ENCODE measurements at places on chromosomes 11 and 22.
A peak's percentile ranks its signal among the peaks of the same experiment; 100 is the strongest.

DNA sequence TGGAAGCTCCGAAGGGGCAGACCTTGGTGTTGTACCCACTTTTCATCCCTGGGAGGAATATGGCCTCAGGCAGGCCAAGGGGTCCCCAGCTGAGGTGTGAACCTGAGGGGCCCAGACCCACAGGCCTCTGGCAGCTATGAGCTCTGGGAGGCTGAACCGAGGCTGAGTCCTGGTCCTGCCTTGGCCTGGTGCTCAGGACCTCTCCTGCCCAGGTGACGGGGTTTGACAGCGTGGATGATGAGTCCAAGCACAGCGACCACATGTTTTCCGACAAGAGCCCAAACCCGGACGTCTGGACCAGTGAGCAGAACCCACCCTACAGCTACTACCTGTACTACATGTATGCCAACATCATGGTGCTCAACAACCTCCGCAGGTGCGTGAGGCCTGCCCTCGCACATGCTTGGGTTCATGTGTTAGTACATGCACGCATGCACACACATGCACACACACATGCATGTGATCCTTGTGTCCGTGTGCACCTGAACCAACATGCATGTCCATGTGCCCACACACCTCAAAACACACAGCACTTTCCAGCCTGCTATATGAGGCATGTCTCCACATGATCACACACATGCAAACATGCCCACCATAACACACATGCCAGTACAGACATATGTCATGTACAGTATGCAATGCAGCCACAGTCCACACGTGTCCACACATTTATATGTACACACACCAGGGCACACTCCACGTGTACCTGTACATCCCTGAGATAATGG lies 40.9 kb downstream of the RNF141 start:
- no peak for DNase-seq

GRCh38 chr11:87325490-87325872 lies 287.7 kb downstream of the TMEM135 start:
- DNase-seq = no peak

- DNase-seq = no peak
Observed at GRCh38 chr11:114942207-114942606, 263.9 kb downstream of the NXPE2 start.

DNA sequence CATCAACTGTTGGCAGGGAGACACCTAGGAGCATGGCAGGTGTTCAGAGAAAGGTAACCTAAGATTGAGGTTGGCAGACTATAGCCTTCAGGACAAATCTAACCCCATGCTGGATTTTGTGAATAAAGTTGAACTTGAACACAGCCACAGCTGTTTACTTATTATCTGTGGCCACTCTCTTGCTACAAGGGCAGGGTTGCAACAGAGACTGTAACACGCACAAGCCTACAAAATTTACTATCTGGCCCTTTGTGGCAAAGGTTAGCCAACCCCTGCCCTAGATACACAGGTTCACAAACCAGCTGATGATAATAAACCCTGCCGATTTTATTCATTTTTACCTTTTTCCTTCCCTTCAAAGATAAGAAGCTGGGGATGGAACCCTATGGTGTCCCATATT lies 2.5 kb downstream of the THYN1 start:
- no peak for DNase-seq

- DNase-seq = no peak
Observed at GRCh38 chr22:44112191-44112590, 68.5 kb upstream of the PARVG start.

GRCh38 chr22:44567846-44568493 lies 69.9 kb upstream of the RTL6 start:
- peak; percentile 64 for DNase-seq

GRCh38 chr11:86161336-86161735 lies 83.2 kb upstream of the EED start:
- DNase-seq = no peak

DNA sequence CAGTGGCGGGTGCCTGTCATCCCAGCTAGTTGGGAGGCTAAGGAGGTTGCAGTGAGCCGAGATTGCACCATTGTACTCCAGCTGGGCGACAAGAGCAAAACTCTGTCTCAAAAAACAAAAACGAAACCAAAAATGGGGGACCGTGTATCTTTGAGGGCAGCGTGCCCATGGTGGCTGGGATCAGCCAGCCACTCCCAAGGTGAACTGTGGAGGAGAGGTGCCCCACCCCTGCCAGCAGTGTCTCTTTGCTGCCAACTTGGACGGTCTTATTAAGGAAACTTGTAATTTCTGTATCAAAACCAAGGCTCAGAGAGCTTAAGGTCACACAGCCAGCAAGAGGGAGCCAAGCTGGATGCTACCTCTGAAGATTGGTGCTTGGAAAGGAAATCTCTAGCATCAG lies 147.7 kb downstream of the CACNA1I start:
- no peak for DNase-seq

- DNase-seq = peak; percentile 53
Observed at GRCh38 chr22:29306835-29307595, 565 bp downstream of the GAS2L1 start.

DNA sequence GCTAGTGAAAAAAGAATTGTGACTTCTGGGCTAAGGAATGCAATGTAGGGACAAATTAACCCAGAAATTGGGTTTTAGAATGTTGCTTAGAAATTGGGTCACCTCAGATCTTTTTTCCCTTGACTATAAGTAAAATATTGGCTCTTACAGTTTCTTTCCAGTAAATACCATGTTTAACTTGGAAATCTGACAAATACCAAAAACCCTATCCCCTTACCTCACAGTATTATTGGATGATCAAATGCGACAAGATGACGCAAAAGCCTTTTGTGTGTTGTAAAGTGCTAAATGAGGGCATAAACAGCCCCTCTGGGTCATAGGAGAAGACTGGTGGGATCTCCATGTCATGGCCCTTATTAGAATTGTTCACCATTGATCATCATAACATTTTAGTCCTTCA lies 6.1 kb upstream of the UPB1 start:
- no peak for DNase-seq

DNA sequence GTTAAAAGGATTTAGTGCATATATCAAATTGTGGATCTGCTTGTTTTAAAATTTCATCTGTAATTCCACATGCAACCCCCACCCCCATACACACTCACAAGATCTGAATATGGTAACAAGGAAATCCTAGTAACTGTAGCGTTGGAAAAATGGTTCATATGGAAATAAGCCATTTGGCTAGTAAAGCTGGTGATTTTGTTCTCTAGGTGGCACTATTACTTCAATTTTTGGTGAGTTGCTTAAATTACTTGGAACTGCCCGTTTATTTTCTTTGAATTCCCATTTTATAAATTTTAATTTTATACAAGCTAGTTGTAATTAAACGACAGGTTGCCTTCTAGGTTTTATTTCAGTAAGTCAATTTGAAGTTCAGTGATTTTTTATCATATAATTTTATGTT lies 5.3 kb downstream of the BDNF start:
- DNase-seq = no peak

DNA sequence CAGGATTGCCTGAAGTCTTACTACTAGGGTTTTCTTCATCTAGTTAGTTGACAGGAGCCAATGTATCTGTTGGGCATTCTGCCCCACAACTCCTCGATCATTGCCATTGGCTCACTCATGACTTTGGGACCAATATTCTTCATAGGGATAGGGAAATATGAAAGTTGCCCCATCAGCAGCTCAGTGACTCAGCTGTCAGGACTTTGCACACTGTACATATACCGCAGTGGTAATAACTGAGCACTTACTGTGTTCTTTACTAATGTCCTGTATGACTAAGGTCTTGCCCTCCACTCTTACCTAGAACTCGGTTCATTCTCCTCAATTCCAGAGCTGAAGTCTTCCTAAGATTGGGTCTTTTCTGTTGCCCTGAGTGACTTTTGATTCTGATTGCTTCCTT lies 46.8 kb upstream of the PGR start:
- DNase-seq = no peak

GRCh38 chr11:111586388-111586831 lies 15.8 kb upstream of the SIK2 start:
- DNase-seq = peak; percentile 70

Measured in activated CD8-positive, alpha-beta T cell treated with anti-CD3 and anti-CD28 coated beads, Interleukin-2, amount 10 ng/mL, durations not matched to agents 7 days and 5 days (primary cell).